Muscle of leg (tissue), 16 donors: ENCODE measurements at places on chromosomes 2 and 18.

GRCh38 chr2:98334439-98335078 is 11.7 kb upstream of the CNGA3 start:
- no peak overlapping the region for H3K4me3 ChIP-seq
- DNase-seq = no peak
- H3K4me1 ChIP-seq = no peaks in the 10 kb centered on the region

DNA sequence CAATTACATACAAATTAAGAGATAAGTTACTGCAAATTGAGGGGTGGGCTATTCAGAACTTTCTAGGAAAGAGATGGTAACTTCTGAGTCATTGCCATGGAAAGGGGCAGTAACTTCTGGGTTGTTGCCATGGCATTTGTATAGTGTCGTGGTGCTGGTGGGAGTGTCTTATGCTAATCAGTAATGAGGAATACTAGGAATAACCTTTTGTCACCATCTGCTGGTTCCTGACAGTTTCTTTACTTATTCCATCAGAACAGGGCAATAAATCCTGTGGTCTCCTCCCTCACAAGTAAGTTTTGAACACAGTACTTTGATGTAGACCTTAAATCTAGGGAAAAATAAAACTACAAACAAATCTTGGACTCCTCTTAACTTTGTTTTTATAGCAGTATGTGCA is 435.4 kb downstream of the BCL11A start:
- no peaks in the 10 kb centered on the region for H3K36me3 ChIP-seq
- no peak for DNase-seq
- H3K27me3 ChIP-seq = no peaks in the 10 kb centered on the region

DNA sequence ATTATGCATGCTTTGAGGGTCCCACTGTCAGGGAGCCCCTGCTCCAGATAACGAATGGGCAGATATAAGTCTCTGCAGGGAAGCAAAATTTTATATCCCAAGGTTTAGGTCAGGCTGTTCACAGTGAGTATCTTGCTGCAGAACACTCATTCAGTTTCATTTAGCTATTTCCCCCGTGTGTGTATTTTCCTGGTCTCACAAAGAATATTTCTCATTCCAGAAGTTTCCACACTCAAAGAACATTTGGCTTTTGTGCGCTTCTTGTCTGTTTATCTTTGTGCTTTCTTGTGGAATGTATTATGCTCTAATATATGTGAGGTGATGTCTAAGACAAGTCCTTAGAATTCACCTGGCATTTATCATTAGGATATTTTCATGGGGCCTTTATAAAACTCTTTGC is 140.4 kb upstream of the MMADHC start:
- H3K27ac ChIP-seq = no peak overlapping the region
- DNase-seq = no peak
- H3K4me1 ChIP-seq = no peaks in the 10 kb centered on the region
- H3K27me3 ChIP-seq = no peaks in the 10 kb centered on the region

- H3K27ac ChIP-seq = no peak overlapping the region
- peaks cover 2% of the 10 kb centered on the region for H3K4me1 ChIP-seq
- H3K27me3 ChIP-seq = no peaks in the 10 kb centered on the region
- H3K4me3 ChIP-seq = no peak overlapping the region
Measured at GRCh38 chr2:99420751-99421299, 69.0 kb downstream of the REV1 start.

DNA sequence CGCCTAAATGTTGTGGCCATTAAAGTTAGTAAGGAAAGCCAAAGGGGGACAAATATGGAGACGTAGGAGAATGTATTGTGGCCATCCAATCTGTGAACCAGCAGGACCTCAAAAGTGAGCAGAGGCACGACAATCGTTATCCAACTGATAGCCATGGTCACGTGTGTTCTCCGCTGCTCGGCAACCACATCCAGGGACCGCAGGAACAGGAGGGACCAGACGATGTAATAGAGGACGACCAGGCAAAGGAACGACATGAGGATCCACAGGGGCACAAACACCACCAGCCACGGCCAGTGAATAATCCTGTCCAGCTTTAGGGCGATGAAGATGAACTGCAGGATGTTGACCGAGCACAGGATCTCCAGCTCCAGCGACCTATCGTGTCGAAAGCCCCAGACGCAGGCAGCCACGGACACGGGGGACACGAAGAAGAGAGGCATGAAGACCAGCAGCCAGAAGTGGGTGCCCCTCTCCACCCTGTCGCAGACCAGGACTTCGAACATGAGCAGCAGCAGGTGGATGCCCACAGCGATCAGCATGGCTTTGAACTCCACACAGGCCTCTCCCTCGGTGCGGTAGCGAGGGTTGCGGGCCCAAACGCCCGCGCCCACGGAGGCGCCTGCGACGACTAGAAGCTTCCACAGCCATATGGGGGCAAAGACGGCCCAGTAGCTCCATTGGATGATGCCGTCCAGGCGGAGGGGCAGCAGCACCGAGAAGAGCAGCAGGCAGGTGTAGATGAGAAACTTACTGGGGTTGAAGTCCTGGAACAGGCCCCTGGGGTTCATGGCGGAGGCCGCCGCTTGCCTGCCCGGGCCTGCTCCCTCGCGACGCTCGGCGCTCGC is 790 bp downstream of the TMEM185B start:
- DNase-seq = no peak
- peaks cover 15% of the 10 kb centered on the region for H3K4me1 ChIP-seq
- peak overlapping the region; percentile 74 for H3K4me3 ChIP-seq

- DNase-seq = no peak
- H3K36me3 ChIP-seq = no peaks in the 10 kb centered on the region
- H3K4me3 ChIP-seq = no peak overlapping the region
- H3K27ac ChIP-seq = no peak overlapping the region
Measured at GRCh38 chr2:227152093-227152766, 11.8 kb downstream of the COL4A4 start.

- no peak overlapping the region for H3K4me3 ChIP-seq
- no peaks in the 10 kb centered on the region for H3K4me1 ChIP-seq
- no peak overlapping the region for H3K27ac ChIP-seq
- no peaks in the 10 kb centered on the region for H3K36me3 ChIP-seq
Measured at GRCh38 chr2:133791191-133791590, 222.9 kb upstream of the NCKAP5 start.

DNA sequence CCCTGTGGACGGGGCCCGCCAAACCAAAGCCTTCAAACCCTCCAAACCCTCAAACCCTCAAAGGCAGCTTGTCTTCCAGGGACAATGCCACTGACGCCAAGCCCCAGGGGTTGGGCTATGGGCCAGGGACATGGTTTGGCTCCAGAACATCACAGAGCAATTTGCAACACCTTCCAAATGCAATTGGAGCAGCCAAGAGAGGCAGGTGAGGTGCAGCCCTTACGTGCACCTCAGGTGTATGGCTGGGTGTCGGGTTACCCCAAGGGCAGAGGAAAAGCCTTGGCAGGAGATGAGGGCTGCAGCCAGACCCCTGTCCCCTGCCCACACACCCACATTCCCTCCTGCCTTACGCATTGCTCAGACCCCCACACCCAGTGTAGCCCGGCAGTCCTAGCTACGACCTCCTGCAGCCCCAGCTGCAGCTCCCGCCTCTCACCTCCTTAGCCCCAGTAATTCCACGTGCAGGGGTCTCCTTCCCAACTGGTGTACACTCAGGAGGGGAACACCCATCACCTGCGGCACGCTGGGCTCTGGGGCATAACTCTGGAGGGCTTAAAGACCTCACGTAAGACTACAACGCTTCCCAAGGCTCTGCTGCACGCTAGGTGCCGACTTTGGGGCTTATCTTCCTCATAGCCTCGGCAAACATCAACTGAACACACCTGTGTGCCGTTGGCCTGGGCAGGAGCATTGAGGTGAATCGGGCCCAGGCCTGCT is 88.7 kb downstream of the TFCP2L1 start:
- H3K27me3 ChIP-seq = no peaks in the 10 kb centered on the region
- H3K36me3 ChIP-seq = no peaks in the 10 kb centered on the region
- H3K27ac ChIP-seq = no peak overlapping the region

DNA sequence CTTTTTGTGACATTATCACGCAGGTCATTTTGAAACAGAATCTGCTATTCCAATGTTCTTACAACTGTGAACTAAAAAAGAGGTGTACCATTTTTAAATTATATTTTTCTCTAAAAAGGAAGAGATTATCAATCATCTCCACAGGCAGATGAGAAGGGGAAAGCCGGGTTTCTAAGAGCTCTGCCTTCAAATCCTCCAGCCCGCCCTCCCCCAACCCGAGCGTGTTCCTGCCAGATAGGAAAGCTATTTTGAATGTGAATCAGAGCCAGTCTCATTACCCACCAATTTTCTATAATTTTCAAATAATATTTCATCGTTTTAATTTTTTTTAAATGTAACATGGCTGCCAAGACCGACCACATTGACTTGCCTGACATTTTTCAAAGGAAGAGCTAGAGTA is 65.9 kb downstream of the KCNF1 start:
- H3K27me3 ChIP-seq = peaks cover 3% of the 10 kb centered on the region
- H3K27ac ChIP-seq = no peak overlapping the region
- H3K4me1 ChIP-seq = peaks cover 15% of the 10 kb centered on the region
- H3K36me3 ChIP-seq = no peaks in the 10 kb centered on the region
- DNase-seq = peak; percentile 41

DNA sequence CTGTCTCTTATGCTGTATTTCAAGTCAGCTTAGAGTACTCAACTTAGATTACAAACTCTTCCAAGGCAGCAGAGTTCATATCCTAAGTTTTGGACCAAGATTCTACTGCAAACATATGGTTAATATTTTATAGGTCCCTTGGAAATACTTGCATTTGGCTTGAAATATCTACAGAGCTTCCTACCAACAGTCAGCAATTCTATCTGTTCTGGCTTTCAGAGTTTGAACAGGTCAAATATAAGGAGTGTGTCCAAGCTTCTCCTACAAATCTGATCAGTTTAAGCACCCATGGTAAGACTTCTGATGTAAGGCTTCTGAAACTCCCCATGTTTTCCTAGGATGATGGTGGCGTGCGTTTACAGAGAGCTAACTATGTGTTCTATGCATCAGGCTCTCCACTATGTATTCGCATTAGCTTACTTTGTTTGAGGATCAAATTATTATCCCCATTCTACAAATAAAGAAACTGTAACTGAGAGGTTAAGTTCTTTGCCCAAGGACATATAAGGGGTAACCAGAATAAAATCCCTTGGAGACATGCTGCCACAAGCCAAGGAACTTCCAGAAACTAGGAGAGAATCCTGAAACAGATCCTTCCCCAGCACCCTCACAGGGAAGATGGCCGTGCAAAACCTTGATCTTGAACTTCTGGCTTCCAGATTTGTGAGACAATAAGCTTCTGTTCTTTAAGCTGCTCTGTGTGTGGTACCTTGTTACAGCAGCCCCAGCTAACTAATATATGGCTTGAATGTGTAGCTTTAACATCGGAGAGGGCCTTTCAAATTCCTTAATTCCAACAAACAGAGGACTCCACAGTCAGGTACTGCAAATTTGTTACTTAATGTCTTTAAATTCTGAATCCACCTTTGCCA is 55.1 kb downstream of the ATP8B1 start:
- peak; percentile 47 for DNase-seq
- peaks cover 4% of the 10 kb centered on the region for H3K4me1 ChIP-seq
- no peaks in the 10 kb centered on the region for H3K36me3 ChIP-seq
- H3K4me3 ChIP-seq = no peak overlapping the region
- H3K27ac ChIP-seq = no peak overlapping the region

DNA sequence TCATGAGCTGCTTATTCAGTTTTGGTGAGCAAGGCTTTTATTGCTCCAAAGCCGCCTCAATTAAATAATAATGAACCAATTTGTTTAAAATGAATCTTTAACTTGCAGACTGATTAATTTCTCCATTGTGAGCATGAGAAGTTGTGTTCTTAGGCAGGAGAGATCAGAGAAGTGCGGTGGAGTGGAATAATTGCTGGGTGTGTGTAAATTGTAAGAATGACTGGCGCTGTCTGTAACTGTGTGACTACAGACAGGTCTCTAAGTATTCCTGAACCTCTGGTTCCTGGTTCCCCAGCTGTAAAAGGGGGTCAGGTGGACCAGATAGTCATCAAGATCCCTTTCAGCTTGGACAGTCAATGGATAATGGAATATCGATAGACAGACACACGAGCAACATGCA is 98.0 kb upstream of the EFEMP1 start:
- H3K27ac ChIP-seq = no peak overlapping the region
- H3K36me3 ChIP-seq = no peaks in the 10 kb centered on the region
- no peak for DNase-seq
- H3K4me1 ChIP-seq = peaks cover 4% of the 10 kb centered on the region

GRCh38 chr2:133484106-133484505 is 84.2 kb downstream of the NCKAP5 start:
- DNase-seq = peak; percentile 97
- no peaks in the 10 kb centered on the region for H3K36me3 ChIP-seq
- H3K4me1 ChIP-seq = peaks cover 8% of the 10 kb centered on the region
- H3K27ac ChIP-seq = peak overlapping the region; percentile 45
- H3K4me3 ChIP-seq = no peak overlapping the region

DNA sequence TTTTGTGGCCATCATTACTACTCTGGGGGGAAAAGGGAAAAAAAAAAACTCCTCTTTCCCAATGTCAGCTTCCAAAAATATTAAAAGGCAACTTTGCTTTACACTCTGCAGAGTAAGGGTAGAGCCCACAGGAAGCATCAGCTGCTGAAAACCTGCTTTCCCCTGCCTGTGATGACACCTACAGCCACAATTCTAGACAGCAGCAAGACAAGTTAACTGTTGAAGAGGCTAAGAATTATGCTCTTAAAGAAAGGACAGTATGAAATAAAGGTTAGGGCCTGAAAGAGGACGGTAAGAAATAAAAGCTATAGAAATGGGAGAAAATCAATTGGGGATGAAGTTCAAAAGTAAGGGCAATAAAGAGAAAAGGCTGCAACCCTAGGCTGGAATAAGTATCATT is 3.0 kb downstream of the PDE11A start:
- H3K4me1 ChIP-seq = peaks cover 11% of the 10 kb centered on the region
- no peak overlapping the region for H3K4me3 ChIP-seq
- no peak overlapping the region for H3K27ac ChIP-seq

- H3K36me3 ChIP-seq = no peaks in the 10 kb centered on the region
- H3K27me3 ChIP-seq = no peaks in the 10 kb centered on the region
- H3K4me3 ChIP-seq = no peak overlapping the region
- no peak overlapping the region for H3K27ac ChIP-seq
Measured at GRCh38 chr2:182852090-182852489, 14.3 kb downstream of the FRZB start.

GRCh38 chr2:12588986-12589385 is 127.8 kb upstream of the TRIB2 start:
- no peaks in the 10 kb centered on the region for H3K27me3 ChIP-seq
- no peak for DNase-seq
- H3K36me3 ChIP-seq = no peaks in the 10 kb centered on the region
- no peak overlapping the region for H3K4me3 ChIP-seq
- H3K27ac ChIP-seq = no peak overlapping the region

GRCh38 chr2:88669482-88670214 is 21.8 kb upstream of the RPIA start:
- no peak overlapping the region for H3K4me3 ChIP-seq
- H3K36me3 ChIP-seq = no peaks in the 10 kb centered on the region
- no peak overlapping the region for H3K27ac ChIP-seq

DNA sequence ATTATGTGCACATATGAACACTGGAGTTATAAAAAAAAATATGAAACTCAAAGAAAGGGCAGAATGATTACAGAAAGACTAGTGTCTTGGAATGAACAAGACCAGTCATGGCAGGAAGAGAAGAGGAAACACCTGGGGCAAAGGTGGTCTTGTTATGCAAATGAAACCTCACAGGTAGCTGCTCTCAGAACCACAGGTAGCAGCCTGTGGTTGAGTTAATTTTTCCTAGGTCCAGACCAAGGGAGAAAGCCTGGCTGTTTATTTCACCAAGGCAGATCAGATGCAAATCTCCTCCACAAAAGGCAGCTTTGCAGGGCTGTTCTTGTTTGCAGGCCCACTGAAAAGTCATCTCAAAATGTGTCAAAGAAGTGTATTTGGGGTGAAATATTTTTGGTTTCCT is 785.8 kb downstream of the RNF144A start:
- no peak overlapping the region for H3K27ac ChIP-seq
- H3K27me3 ChIP-seq = no peaks in the 10 kb centered on the region
- no peaks in the 10 kb centered on the region for H3K4me1 ChIP-seq
- no peak for DNase-seq
- no peaks in the 10 kb centered on the region for H3K36me3 ChIP-seq
